ENCODE measurements at places on chromosomes 13 and 19. TPM values are rescaled to one million over a fixed set of nuclear protein-coding genes. Genes with fewer than 3 reads are reported as not detected.

- no peak for DNase-seq
These were observed 57.2 kb downstream of the SOX1 start for GRCh38 chr13:112124141-112124540.

- no peak for DNase-seq
These were observed 29.6 kb upstream of the TSC22D1 start for GRCh38 chr13:44605721-44606120.

GRCh38 chr13:79604752-79605151 lies 123.8 kb downstream of the NDFIP2 start:
- no peak for DNase-seq

DNA sequence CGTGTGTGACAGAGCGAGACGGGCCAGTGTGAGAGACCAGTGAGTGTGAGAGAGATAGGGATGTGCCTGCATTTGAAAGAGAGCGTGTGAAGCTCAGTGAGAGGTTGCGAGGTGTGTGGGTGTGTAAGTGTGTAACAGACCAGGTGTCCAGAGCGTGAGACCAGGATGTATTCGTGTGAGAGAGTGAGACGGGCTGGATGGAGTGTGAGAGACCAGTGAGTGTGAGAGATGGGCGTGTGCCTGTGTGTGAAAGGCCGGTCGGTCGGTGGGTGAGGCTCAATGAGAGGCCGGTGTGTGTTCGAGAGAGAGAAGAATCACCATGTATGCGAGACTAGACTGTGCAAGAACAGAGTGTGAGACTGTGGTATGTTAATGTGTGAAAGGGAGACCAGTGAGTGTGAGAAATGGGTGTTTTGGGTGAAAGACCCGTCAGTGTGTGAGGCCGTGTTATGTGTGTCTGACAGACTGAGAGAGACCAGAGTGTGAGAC lies 679 bp downstream of the ZNF471 start:
- DNase-seq = no peak

- DNase-seq = no peak
These were observed 21.1 kb upstream of the CEACAM21 start for GRCh38 chr19:41554907-41555306.

DNA sequence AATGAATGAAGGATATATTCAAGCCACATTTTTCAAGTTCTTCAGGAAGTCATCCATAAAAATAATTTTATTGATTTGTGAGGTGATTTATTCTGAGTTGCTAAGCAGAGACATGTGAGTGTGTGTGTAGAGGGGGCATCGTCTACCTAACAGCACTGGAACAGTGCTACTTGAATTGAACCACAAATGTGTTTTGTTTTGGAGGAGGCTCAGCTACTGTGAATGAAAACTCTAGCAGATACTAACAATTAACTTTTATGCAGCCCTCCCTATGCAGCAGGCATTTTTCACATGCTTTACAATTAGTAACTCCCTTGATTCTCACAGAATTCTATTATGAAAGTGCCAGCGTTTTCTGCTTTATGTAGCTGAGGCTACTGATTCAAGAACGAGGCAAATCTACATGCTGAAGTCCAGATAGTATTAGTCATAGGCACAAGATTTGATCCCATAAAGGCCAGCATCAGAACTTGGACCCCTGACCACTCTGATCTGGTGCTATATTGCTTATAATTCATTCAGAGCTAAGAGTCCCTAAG lies 103.7 kb downstream of the MYO16 start:
- no peak for DNase-seq

Gene ZNF730
- not detected for total RNA-seq

GRCh38 chr13:74449811-74450524 lies 315.8 kb upstream of the KLF12 start:
- no peak for DNase-seq

DNA sequence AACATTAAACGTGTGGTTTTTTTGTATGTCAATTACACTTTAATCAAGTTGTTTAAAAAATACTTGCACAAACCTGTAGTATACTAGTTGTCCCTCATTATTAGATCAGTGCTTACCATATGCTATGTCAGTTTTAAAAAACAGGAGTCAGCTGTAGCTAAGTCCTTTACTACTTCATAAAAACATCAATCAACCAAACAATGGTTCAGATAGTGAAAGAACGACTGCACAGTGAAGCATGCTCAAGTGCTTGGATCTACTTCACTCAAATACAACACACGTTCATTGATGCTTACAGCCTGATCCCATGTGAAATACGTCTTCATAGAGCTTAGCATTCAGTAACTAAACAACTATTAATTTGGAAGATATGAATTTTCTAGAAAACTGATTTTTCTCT lies 225.0 kb downstream of the FGF14 start:
- DNase-seq = no peak

Gene SHISA7
- total RNA-seq = not detected

DNA sequence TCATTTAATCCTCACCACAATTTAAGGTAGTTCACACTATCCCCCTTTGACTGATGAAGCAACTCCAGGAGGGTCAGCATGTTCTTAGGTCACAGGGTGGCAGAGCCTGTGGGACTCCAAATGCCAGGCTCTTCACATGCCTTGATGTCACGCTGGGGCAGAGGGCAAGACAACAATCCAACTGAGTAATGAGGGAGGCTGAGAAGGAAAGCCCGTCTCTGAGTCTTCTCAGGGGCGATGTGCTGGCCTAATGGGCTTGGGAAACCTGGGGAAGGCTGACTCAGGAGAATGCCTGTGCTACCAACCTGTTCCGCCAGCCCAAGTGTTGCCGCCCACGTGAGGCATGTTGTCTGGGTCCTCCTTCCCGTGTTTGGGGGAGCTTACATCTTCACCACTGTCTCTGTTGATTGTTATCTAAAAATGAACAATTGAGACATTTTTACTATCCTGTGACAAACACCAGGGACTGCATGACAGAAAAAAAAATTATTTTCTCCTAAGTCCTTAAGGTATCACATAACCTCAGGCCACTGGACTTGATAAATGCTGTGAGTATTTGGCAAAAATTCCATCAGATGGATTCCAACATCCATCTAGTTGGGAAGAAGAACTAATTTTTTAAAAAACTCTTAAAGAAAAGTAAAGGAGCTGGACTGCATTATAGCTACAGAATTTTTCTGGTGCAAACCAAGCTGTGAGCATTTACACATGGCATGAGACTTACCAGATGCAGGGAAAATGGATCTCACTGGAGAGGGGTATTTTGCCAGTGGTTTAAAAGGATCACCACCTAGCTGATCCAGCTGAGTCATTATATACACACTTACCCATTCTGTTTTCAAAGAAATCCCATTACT lies 157.5 kb downstream of the RGCC start:
- DNase-seq = no peak

- DNase-seq = no peak
These were observed 381.3 kb downstream of the ENOX1 start for GRCh38 chr13:43405457-43405856.

Gene GYS1
- total RNA-seq = 65.3 TPM

Gene IZUMO4
- total RNA-seq = 1.6 TPM

GRCh38 chr13:99864627-99864990 lies 107.0 kb downstream of the ZIC5 start:
- no peak for DNase-seq

DNA sequence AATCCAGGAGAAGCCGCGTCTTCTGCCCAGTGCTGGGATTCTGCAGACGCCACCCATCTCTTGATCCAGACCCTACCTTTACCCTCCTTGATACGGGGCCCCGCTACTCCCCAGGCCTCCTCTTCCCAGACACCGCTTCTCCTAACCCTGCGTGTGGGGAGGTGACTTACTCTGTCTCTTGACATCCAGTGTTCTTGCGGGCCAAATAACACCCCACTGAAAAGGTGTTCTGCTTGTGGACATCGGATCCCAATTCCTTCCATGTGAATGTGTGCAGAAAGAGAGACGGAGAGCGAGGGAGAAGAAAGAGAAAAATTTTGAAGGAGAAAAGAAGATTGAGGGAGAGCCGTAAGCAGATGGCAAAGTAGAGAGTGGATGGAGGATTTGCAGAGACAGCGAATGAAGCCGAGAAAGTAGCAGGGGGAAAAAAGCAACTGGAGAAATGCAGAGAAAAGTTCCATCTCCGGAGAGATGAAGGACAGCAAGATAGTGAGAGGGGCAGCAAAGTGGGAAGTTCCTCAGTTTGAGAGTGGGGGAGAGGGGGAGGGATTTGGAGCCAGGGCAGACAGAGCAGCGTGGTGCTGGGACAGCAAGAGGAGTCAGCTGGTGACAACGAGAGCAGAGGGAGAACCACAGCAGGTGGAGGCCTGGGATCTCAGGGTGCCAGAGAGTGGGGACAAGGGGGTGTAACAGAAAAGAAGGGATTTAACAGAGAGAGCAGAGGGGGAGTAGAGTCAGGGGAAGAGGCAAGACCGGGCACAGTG lies 814 bp downstream of the ZNF480 start:
- no peak for DNase-seq

- DNase-seq = no peak
These were observed 1.5 kb downstream of the MFSD12 start for GRCh38 chr19:3555653-3556422.

DNA sequence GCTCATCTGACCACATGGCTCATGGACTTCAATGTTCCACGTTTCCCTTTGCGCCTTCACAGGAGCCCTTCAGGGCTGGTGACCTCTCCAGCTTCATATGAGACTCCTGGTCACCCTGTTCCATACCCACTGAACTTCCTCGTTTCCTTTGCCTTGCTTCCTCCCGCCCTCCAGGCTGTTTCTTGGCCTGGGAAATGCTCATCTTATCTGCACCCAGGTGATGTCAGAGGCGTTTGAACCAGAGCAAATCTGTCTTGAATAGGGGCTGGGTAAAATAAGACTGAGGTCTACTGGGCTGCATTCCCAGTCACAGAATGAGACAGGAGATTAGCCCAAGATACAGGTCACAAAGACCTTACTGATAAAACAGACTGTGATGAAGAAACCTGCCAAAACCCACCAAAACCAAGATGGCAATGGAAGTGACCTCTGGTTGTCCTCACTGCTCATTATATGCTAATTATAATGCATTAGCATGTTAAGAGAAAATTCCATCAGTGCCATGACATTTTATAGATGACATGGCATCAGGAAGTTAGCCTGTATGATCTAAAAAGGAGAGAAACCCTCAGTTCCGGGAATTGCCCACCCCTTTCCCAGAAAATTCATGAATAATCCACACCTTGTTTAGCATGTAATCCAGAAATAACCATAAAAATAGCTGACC lies 102.7 kb downstream of the DCLK1 start:
- no peak for DNase-seq

GRCh38 chr19:22901431-22902130 lies 69.5 kb downstream of the ZNF723 start:
- DNase-seq = no peak

DNA sequence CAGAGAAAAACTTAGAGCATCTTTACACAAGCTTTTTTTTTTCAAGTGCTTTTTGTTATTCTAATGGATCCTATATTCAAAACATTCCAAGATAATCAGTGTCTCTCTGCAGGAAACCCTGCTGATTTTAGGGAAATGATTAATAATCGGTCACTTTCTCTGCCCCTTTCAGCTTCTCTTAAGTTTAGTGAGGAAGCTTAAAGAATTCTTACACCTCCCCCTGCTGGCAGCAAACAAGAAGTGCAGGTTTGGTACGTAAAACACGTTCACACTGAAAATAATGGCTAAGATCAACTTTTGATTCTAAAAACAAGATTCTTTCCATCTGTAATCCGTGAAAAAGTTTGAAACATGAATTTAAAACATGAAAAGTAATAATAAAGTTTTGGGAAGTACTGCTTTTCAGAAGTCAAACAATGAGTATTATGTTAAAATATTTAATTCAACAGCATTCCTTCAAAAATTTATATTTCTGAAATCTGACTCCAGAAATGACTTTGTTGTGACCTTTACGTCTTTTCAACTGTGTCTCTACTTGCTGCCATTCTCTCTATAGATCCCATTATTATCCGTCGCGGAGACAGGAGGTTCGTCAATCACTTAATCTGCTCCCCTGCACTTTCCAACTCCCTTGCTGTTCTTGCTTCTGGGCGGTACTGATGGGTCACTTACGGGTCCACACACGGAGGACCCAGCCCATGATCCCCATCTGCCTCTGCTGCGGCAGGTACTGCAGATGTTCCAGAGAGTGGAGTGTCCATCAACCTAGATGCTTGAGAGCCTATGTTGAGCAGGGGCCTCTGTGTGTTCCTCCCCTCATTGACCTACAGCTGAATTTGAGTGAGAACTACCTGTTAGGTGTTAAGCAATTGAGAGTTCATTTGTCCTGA lies 203.1 kb upstream of the EDNRB start:
- peak; percentile 55 for DNase-seq

Gene RYR1
- 5.9 TPM for total RNA-seq

GRCh38 chr19:49149652-49150105 lies 5.5 kb downstream of the HRC start:
- peak; percentile 82 for DNase-seq

- DNase-seq = no peak
These were observed 5.6 kb upstream of the AMH start for GRCh38 chr19:2243274-2244124.

Gene PRKCSH
- 456 TPM for total RNA-seq

- DNase-seq = no peak
These were observed 597.3 kb downstream of the DCT start for GRCh38 chr13:93882086-93882651.

DNA sequence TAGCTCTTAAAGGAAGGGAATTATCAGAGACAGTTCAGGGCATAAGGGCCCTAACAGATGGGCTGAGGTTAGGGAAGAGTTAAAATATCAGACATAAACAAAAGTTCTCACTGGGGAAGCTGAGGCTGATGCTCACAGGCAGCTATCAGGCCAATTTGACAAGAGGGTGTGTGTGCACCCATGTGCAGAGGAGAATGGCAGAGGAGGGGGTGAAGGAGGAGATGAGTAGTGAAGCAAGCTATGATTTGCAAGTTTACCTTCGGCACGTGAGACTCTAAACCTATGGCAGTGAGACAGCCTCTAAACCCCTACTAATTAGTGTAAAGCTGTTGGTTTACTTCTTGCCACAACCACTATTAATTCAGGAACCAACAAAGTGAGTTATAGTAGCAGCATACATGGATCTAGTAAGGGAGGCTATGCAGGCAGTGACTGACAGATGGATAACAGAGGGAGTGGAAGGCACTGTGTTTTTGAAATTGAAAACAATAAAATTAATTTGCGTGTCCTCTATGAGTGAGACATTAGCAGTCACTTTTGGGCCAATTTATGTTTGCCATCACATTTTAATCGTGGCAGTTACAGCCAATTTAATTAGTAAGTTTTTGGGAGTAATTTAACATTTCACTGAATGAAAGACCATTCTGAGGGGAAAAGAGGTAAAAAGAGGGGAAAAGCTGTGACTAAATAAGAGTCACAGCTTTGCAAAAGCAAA lies 99.6 kb upstream of the HTR2A start:
- DNase-seq = no peak

GRCh38 chr13:40428354-40428753 lies 238.1 kb downstream of the FOXO1 start:
- no peak for DNase-seq

- no peak for DNase-seq
These were observed 105.7 kb upstream of the OBI1 start for GRCh38 chr13:78764665-78765064.

Data from Caco-2 (cell line).